ENCODE measurements at places on chromosomes 16 and 17.
A peak's percentile ranks its signal among the peaks of the same experiment; 100 is the strongest.

- no peak for DNase-seq
Observed at GRCh38 chr17:3157218-3157617, 29.9 kb upstream of the OR1G1 start.

DNA sequence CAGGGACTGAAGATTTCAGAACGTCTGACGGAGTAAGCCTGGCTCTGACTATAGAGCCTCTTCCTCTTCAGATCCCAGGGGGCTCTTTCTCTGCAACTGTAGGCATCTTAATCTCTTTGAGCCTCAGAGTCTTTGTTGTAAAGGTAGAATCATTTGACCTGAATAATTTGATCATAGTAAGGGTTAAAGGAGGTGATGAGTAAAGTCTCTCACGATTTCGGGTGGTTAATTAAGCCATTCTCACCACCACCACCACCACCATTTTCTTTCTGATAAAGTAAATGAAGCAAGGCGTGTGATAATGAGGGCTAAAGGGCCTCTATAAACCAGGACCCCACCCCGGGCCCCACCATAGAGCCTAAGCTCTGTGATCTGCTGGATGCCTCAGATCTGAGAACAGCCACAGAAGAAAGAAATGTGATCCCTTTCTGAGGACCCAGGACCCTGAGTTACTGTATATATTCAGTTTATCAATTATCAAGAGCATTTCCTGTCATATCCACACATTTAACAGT, 33.0 kb upstream of the ADAMTS18 start:
- no peak for DNase-seq

- DNase-seq = no peak
Observed at GRCh38 chr16:78487471-78487870, 388.0 kb downstream of the WWOX start.

GRCh38 chr16:65808790-65809189, 557.7 kb upstream of the CDH5 start:
- DNase-seq = no peak

- no peak for DNase-seq
Observed at GRCh38 chr17:7315570-7316235, 543 bp upstream of the GPS2 start.

DNA sequence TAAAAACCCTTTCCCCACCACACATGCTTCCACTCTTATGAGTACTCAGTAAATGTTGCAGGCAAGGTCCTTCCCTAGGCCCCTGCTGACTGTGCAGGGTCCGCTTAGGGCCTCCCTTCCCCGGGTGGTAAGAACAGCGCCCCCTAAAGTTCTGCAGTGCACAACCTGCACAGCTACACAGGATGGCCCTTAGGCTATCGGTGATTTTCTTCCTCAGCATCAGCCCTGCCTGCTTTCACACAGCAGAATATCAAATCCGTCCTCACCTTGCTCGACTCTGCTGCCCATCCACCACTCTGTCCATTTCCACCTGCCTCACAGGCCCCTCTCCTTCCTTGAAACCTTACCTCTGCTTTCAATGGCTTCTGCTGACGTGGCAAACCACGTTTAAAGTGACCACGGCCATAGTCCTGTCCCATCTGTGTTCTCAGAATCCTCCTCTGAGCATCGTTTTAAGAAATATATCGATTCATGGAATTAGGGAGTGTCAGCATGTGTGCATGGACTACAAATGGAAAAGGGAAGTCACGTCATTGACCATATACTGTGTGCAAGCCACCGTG, 51.4 kb upstream of the TMEM132E start:
- no peak for DNase-seq

DNA sequence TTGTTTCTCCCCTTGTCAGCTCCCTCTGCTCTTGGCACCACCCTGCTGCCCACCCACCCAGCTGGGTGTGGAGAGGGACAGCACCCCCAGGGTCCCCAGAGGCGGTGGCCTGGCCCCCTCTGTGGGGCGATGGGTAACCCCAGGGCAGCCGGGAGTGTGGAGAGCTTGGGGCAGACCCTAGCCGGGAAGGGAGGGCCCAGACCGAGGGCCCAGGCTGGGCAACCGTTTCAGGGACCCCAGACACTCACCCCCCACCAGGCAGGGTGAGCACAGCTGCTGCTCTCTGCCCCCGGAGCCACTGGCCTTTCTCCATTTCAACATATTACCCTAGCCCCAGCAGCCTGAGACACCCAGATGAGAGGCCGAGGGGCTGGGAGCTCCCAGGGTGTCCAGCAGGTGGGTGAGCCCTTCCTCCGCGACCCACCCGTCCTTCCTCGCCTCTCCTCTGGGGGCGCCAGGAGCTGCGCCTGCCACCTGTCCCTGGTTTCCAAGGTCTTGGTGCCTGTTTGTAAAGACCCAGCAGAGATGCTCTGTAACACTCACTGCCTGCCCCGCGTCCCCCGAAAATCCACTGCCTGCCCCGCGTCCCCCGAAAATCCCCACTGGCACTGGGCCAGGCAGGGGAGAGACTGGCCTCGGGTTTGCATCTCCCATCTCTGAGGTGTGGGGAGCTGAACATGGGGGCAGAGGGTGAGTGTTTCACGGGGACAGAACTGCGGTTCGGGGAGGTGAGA, 45.4 kb downstream of the BAHCC1 start:
- DNase-seq = peak; percentile 21

DNA sequence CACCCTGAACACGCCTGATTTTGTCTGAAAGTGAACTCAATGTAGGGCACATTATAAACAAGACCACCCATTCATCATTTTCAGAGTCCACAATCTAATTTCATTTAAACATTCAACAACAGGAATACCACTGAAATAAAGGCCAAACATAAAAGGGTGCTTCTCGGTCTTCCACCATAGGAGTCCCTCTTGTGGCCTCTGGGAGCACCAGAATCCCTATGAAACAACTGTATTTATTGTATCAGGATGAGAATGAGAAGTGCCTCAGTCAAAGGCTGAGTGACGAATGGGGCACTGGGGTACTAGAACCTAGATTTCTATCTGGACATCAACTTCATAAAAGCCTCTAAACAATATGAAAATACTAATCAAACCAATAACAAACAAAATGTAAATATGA, 40.4 kb downstream of the NXPH3 start:
- no peak for DNase-seq

GRCh38 chr16:82405736-82406135, 221.0 kb upstream of the CDH13 start:
- no peak for DNase-seq

GRCh38 chr17:39799395-39799794, 61.7 kb downstream of the GRB7 start:
- DNase-seq = no peak

GRCh38 chr17:83125515-83126274, 46.3 kb downstream of the METRNL start:
- DNase-seq = no peak

DNA sequence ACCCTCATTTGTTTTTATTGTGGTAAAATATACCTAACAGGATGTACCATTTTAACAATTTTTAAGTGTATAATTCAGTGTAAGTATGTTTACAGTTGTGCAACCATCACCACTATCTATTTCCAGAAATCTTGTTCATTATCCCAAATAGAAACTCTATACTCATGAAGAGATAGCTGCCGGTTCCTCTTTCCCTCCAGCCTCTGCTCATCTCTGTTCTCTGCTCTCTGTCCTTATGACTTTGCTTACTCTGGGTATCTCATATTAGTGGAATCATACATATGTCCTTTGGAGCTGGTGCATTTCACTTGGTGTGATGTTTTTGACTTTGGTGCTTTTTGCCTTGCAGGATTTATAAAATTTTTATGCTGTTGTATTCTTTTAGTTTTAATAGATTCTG, 19.4 kb downstream of the CYLD start:
- DNase-seq = no peak

GRCh38 chr16:22712471-22712870, 101.5 kb upstream of the HS3ST2 start:
- DNase-seq = no peak

DNA sequence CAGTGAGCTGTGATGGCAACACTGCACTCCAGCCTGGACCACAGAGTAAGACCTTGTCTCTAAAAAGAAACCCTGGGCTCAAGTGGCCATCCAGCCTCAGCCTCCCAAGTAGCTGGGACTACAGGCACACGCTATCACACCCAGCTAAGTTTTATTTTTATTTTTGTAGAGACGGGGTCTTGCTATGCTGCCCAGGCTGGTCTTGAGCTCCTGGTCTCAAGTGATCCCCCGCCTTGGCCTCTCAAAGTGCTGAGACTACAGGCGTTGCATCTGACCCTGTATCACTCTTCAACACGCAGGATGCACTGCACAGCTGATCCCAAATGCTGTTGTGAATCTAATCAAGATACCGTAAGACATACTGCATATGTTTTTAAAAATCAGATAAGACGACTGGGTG, 23.0 kb downstream of the ANKRD11 start:
- no peak for DNase-seq

GRCh38 chr16:75107505-75107904, 9.1 kb downstream of the LDHD start:
- no peak for DNase-seq

- no peak for DNase-seq
Observed at GRCh38 chr16:85917959-85918358, 19.0 kb downstream of the IRF8 start.

- DNase-seq = no peak
Observed at GRCh38 chr17:73308017-73308823, 3.6 kb downstream of the CDC42EP4 start.

GRCh38 chr17:72477491-72477890, 356.7 kb downstream of the SOX9 start:
- no peak for DNase-seq

DNA sequence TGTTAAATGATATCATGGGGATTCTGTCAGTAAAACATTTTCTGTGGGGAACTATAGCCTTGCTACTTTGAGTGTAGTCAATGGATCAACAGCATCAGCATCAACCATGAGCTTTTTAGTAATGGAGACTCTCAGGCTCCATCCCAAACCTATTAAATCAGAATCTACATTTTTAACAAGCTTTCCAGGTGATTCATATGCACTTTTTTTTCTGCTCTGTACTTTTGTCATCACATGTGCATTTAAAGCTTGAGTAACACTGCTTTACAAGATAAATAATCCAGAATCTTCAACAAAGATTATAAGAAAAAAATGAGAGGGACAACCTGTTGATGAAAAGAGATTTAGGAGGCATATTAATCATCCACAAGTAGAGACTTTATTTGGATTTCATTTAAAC, 23.5 kb downstream of the NUP93 start:
- DNase-seq = no peak

- no peak for DNase-seq
Observed at GRCh38 chr17:55440391-55440790, 18.8 kb upstream of the MMD start.

DNA sequence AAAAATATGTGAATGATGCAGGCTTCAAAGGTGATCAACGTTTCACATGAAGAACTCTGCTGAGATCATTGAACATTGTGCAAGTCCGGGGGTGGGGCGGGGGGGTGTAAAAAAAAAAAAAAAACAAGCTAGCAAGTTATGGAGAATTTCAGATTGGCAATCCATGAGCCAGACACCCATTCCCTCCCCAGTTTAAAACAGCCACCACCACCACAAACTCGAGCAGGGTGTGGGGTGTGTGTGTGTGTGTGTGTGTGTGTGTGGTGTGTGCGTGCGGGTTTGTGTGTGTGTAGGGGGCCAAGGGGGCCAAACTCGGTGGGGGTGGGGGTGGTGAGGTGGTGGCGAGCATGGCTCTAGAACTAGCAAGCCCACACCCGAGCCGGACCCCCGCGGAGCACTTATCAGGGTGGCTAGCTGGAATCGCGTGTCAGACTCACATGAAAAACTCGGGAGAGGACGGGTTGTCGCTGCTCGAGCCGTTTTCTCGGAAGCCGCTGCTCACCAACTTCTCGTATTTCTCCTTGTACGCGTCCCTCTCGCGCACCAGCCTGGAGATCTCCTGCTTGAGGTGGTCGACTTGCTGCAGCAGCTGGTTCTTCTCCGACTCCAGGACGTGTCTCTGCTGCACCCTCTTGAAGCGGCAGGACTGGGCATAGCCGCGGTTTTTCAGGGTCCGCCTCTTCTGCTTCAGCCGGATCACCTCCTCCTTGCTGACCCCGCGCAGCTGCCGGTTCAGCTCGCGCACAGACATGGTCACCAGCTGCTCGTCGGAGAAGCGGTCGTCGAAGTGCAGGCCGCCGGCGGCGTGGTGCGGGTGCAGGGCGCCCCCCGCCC, 2.0 kb downstream of the MAF start:
- peak; percentile 39 for DNase-seq

- DNase-seq = no peak
Observed at GRCh38 chr16:50252874-50253513, 13.4 kb upstream of the ADCY7 start.

- DNase-seq = no peak
Observed at GRCh38 chr17:82218349-82219075, 5.9 kb upstream of the CCDC57 start.

DNA sequence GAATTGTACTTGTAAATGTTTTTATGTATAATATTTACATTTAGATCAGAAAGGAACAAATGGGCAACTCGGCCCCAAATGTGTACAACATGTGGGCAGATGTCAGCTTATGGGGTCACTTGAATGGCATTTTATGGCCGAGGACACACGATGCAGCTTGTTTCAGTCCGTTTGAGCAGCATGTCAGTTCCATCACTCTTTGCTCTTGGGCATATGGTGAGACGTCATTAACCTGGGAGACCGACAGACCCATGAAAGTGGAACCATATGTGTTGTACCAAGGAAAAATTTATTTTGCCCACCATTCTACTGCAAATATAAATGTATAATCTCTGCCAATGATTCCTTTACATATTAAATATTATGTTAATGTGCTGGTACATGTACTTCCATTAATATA, 561.9 kb upstream of the SOX9 start:
- no peak for DNase-seq

DNA sequence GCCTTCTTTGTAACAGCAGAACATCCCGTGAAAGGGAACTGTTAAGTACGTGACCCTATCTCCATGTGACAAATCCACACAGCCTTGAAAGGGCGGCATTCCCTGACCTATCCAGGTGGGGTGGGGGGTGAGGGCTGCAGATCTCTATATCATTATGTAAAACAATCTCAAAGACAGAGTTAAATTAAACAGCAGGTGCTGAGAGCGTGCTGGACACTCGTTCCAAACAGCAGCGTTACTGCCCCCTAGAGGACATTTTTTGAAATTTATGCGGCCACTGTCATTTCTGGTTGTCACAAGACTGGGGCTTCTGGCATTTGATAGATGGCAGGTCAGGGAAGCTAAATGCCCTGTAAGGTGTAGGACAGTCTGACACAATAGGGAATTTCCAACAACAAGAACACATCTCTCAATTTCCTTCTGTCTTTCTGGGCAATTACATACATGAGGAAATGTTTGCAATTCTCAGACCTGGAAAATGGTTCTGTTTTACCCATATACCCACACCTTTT, 6.7 kb upstream of the SLC25A39 start:
- DNase-seq = peak; percentile 82

DNA sequence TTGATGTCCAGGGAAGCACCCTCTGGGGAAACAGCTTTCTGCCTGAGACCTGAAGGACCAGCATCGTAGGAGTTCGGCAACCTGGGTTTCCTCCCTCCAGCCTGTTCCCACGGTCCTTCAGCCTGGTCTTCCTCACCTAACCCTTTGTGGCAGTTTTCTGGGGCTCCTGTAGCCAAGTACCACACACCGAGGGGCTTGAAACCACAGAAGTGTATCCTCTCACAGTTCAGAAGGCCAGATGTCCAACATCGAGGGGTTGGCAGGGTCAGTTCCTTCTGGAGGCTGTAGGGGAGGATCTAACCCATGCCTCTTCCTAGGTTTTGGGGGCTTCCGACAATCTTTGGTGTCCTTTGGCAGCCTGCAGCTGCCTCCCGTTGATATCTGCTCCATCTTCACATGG, 381.0 kb upstream of the TNRC6C start:
- no peak for DNase-seq

GRCh38 chr17:35404360-35404759, 27.9 kb downstream of the SLFN12 start:
- no peak for DNase-seq

Measured in SHP77 treated with DMSO at 0.1 percent for 48 hours (cell line).